Keratinocyte (primary cell): ENCODE measurements at places on chromosomes 6 and 20.

GRCh38 chr20:46835418-46835817 lies 59.2 kb upstream of the EYA2 start:
- no peak for DNase-seq

DNA sequence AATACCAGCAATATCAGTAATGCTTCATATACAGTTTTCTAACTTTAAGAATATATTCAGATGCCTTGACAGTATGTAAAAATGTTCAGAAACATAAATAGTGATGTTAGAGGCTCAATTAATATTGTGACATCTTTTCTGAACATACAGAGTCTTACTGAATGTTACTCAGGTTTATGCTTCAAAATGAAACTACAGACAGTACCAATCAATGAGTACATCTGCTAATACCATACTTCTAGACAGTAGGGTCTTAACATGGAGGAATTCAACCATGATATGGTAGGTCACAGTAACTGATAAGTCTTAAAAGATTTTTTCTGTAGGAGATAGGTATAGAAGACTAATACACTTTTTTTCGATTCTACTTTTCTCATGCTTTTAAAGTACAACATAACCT lies 8.3 kb downstream of the GCLC start:
- no peak for DNase-seq

GRCh38 chr6:109874086-109874485 lies 104.0 kb upstream of the GPR6 start:
- DNase-seq, result no peak

GRCh38 chr6:158991017-158991723 lies 8.8 kb downstream of the RSPH3 start:
- DNase-seq, result no peak

DNA sequence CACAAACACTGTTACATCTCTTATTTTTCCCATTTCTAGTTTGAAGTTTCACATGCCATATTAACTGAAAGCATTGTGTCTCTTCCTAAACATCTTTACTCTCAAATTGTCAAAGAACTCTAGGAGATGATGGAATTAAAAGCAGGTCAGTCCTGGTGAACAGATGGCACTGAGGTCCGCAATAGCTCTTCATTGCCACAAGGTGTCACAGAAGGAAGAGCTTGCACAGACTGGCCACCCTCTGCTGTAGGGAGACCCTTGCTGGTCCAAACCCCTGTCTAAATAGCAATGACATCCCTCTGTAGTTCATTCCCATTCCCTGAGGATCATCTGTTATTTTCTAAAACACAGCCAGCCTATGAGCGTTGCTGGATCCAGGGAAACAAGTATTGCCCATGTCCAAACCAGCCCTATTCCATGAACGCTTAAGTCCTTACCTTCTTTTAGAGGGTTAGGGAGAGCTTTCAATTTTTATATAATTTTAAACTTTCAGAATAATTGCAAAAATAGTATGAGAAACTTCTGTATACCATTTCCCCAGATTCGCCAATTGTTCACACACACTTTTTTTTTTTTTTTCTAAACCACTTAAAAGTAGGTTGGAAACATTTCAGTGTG lies 10.1 kb upstream of the HDAC2 start:
- no peak for DNase-seq

- no peak for DNase-seq
These were observed 15.9 kb downstream of the DDO start for GRCh38 chr6:110399219-110400071.

GRCh38 chr6:79403563-79403962 lies 133.7 kb downstream of the LCA5 start:
- DNase-seq, result no peak
